ENCODE measurements at places on chromosomes 7 and 10.

DNA sequence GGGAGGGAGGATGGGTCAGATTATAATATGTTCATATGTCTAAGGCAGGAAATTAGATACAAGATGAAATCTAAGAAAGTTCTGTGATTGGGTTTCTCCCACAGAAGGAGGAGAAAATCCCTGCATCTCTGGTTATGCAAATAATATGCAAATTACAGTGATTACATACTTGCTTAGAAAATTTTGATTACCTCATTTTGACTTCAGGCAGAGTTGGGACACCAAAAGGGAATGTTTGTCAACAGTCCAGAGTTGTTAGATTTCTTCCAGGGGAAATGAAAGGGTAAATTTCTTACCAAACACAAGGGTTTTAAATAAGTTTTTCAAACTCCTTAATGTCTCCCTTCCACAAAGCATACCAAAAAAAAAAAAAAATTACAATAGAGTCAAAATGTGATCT, 101.4 kb upstream of the STEAP1B start:
- no peak for DNase-seq

- DNase-seq: no peak
Measured at GRCh38 chr7:25821225-25821624, 330.8 kb upstream of the NFE2L3 start.

DNA sequence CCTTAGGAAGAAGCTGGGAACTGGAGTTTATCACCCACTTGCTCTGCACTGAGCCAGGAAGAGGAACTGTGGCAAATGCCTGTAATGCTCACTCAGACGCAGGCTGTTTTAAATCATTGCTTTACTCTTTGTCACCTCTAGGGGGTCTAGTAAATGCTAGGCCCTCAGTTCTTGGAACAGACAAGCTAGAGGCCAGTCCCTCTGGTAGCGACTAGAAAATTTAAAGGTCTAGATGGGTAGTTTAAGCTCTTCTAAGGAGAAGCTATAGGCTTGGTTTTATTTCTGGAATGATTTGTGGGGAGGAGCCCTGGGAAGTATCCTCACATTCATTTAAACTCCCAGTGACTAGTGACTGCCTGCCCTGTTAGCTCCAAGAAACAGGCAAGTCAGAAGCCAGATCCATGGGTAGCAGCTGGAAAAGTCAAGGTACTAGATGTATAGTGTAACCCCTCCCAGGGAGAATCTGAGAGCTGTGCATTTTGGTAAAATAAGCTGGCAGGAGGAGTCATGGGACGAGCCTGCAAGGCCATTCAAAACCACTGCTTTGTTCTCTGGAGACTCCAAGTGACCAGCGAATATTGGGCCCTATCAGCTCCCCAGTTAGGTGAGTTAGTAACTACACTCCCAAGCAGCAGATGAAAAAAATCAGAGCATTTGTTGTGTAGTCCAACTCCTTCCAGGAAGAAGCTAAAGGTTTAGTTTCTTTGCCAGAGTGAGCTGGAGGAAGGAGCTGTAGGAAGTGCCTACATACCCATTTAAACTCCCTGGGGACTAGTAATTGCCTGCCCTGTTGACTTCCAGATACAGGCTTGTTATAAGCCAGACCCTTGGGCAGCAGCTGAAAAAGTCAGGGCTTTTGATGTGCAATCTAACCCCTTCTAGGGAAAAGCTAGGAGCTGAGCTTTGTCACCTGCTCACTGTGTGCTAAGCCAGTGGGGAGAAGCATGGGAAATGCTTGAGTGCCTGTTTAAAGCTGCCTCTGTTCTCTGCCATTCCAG, 68.9 kb downstream of the DYNC1I1 start:
- DNase-seq: no peak

DNA sequence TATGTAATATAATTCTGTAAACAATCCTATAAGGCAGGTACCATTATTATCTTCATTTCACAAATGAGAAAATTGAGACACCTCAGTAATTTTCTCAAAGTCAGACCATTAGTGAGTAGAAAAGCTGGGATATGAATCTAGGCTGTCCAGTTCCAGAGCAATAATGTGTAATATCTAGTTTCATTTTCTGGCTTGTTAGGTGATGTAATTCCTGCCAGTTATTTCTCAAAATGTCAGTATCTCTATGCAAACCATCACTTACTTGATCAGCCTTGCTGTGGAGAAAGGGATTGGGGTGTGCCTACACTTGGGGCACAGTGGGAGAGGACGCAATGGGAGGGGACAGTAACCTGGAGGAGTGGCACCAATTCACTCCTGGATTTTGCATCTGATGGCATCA, 157.5 kb downstream of the LYZL1 start:
- DNase-seq: no peak
